Stimulated activated CD4-positive, alpha-beta T cell treated with anti-CD3 and anti-CD28 coated beads, Interleukin-1b, Interleukin-23, amount 100 ng/mL, for 1 hour (primary cell): ENCODE measurements at places on chromosomes 16 and 17.

GRCh38 chr17:77424585-77425344, 284.0 kb downstream of the SEC14L1 start:
- no peak for DNase-seq

- no peak for DNase-seq
Measured at GRCh38 chr17:80704381-80704819, 159.8 kb downstream of the RPTOR start.

- DNase-seq, result no peak
Measured at GRCh38 chr17:14051692-14052091, 17.6 kb upstream of the COX10 start.

DNA sequence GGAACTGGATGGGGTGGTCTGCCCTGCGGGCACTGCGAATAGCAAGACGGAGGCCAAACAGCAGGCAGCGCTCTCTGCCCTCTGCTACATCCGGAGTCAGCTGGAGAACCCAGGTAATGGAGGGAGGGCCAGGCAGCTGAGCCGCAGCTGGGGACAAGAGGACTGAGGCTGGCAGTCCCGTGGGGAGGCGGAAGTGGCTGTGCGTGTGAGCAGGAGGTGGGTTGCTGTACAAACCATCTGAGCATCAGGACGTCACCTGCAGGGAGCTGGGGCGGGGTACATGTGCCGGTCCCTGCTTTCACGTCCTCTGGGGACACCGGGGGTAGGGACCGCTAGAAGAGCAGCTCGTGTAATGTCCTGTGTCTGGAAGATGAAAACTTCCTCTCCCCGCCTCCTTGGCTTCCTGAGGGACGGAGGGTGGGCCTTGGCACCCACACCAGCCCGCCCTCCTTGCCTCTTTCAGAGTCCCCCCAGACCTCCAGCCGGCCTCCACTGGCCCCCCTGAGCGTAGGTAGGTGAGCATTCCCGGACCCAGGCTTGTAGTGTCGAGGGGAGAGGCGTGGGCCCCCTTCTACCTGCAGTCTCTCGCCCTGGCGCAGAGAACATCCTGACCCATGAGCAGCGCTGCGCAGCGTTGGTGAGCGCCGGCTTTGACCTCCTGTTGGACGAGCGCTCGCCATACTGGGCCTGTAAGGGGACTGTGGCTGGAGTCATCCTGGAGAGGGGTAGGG, 3.7 kb downstream of the ADAD2 start:
- no peak for DNase-seq

DNA sequence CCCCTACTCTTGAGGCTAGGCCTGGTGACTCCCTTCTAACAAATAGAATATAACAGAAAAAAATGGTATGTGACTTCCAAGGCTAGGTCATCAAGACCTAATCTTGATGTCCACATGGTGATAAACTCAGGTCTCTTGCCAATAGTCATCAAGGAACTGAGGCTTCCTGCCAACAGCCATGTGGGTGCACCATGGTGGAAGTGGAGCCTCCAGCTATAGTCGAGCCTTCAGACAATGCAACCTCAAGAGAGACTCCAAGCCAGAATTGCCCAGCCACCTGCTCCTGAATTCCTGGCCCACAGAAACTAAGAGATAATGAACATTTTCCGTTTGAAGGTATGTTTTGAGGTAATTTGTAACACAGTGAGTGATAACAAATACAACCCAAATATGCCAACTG, 55.9 kb upstream of the SREBF1 start:
- no peak for DNase-seq

DNA sequence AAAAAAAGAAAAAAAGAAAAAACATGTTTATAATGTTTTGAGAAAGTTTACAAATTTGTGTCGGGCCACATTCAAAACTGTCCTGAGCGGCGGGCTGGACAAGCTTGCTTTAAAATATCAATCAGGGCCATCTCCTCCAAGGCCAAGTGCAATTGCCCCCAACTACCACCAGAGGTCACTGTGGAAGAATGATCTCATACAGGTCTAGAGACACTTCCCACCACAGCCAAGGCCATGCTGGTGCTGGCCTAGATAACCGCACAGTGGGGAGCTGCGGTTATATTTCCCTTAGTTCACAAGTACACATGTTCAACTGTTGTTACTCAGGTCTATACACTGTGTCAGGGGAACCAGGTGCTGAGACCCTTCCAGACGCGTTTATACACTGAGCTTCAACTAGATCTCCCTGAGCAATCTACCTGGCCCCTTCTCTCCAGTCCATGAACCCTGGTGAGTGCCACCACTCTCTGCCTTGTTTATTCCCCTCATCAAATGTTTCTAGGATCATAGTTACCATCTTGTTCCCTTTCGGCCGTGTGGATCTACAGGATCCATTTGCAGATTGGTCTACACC, 83.8 kb upstream of the CCL2 start:
- peak; percentile 8 for DNase-seq
